ENCODE measurements at places on chromosomes 2 and 18.

DNA sequence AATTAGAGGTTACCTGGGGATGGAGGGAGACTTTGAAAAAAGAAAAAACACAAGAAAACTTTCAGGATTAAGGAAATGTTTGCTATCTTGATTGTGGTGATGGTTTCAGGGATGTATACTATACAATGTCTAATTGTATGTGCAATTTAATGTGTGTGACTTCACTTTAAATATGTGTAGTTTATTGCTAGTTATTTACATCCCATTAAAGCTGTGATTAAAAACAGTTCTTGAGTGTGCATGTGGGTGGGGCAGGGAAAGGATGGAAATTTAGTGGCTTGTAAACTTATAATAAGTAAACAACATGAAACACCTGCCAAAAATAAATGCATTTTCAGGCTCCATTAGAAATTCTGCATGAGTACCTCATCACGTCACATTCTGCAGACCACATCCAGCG, 167.0 kb downstream of the MYO5B start:
- DNase-seq = no peak

DNA sequence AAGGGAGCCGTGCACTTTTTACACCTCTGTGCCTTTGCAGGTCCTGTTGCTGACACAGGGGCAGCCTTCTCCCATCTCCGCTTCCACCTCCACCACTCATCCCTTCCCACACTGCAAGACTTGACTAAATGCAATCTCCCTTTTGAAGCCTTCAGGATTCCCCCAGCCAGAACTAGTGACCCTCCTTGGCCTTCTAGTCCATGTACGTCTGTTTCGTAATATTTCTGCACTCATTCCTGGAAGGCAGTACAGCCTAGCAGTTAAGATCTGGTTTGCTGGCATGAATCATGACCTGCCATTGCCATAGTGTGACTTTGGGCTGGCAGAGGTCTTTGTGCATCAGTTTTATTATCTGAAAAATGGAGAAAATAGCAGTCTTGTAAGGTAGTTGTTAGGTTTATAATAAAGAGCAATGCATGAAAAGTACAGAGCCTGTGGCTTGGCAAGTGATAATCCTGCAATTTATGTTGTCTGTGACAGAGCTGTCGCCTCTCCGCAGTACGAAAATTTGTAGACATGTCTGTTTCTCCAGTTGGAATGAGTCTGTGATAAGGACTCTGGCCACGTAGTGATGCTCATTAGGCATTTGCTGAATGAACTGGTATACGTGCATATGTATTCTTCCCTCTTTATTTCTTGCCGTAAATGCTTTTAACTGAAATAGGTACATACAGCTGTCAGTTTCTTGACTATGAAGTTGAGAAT, 36.7 kb downstream of the NCK2 start:
- no peak for DNase-seq

DNA sequence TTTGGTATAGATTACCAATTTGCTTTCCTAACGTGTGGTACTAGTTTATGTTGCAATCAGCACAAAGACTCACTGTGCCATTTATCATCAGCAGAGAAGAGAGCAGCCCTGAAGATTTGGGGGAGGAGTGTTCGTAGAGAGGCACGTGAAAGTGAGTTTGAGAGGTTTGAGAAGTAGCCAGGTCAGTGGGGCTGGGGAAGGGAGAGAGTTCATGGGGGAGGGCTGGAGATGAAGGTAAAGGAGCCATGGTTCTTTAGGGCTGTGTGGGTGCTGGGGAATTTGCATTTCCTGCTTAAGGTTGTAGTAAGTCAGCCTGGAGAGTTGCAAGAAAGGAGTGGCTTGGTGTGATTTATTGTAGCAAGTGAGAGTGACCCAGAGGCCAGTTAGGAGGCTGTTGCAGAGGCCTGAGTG, 172.1 kb downstream of the NEDD4L start:
- DNase-seq = peak; percentile 68

DNA sequence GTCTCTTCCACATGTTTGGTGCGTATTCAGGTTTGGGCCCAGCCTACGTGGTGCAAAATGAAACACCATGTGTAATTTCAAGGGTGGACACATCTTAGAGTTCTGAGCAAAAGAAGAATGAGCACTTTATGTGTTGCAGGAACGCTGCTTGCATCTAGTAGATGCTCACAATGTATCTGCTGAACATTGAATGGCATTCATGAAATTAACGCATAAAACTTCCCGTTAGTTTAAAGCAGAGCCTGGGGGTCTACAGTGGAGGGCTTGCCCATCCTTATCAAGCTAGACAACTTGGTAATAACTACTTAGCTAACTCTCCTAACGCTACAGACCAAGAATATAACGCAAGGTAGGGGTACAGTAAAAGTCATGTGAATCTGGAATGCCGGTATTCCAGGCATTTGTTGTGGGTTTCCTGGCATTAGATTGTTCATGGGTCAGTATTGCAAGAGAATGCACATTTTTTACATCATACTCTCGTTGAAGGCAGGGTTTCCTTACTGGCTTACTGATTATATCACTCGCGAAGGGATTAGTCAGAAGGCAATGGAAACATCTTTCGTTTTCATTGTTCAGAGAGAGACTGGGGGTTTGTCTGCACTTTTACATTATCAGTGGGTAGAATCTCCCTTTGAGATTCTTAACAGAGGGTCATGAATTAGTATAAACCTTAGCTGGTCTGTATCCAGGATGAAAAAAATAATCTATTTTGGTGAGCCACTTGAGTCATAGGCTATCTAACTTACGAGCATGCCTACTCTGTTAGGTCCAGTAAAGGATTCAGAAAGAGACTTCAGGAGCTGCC, 229.5 kb upstream of the EPAS1 start:
- DNase-seq = peak; percentile 8

- peak; percentile 94 for DNase-seq
Measured at GRCh38 chr2:218286570-218287459, 5.5 kb downstream of the TMBIM1 start.

GRCh38 chr18:361941-362310, 94.1 kb upstream of the THOC1 start:
- peak; percentile 79 for DNase-seq

DNA sequence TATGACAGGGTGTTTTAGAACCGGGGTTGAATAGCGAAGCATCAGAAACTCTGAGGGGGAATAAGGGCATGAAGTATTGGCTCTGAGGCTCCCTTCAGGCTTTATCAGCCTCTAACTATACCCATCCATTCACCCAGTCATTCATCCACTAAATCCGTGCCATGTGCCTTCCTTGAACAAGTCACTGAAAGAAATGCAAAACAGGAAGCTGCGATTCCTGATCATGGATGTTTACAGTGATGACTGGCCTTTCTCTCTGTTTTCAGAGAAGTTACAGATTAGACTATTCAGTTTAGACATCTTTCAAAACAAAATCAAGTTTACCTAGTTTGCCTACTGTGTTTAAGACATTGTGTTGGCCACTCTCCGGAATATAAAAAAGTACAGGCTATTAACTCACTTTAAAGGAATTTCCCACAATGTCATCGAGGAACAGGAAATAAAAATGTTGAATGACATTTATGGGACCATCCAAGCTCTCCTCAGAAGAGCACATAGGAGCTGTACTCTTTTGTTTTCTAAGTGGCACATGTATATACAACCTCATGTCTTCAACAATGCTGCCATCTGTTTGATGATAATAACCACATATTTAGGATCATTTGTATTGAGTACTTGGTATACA, 43.8 kb upstream of the SLC14A1 start:
- no peak for DNase-seq

- no peak for DNase-seq
Measured at GRCh38 chr18:45463451-45463850, 151.8 kb upstream of the SLC14A2 start.

DNA sequence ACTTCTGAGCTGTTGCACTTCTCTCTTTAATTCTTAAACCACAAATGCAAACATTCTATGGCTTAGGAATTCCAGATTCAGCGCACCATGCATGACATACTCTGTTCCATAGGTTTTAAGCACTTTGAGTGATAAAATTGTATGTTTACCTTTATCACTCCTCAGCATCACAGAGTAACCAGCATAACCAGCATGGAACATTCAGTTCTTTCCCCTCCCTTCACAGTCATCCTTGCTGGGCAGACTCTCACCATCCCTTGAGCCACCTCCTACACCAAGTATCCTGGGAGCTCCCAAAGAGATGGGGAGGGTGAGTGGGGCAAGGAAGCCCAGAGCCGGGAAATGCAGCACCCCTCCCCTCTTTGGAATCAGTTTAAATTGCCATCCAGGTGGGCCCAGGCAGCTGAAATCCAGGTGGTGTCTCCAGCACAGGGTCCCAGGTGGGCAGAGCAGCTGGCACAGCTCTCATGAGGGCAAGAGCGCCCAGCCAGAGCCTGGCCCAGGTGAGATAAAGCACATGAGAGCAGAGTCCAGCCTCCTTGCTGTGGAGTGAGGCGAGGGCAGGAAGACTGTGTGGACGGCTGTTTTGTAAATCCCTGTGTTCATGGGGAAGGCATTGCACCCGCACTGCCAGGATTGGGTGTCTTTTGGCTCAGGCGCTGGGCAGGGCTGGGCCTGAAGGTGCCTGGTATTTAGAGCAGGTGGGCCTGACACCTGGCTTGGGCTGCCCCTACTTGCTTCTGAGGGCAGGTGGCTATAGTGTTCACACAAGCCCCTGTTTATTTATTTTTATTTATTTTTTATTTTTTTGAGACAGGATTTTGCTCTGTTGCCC, 36.8 kb downstream of the LAMA3 start:
- DNase-seq = no peak

DNA sequence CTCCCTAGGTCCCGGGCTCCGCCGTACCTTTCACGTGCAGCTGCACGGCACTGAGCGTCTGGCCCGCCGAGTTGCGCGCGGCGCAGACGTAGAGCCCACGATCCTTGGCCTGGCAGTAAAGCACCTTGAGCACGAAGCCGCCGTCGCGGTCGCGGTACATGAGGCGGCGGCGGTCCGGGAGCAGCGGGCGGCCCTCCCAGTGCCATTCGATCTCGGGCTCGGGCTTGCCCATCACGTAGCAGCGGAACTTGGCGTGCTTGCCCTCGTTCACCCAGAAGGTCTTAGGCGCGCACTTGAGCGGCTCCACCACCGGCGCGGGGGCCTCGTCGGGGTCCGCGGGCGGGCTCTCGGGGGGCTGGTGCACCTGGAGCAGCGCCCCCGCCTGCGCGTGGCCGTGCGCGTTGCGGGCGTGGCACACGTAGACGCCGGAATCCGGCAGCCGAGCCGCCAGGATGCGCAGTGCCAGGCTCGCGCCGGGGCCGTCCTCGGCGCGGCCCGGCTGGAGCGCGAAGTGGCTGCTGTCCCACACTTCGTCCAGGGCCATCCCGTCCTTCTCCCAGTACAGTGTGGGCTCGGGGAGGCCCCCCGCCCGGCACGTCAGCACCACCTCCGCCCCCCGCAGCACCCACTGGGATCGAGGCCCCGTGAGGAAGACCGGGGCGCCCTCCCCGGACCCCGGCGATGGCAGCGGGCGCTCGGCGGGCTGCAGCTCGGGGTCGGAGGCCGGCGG, 980 bp downstream of the OBSL1 start:
- peak; percentile 48 for DNase-seq

GRCh38 chr18:5584746-5585417, 41.1 kb upstream of the EPB41L3 start:
- DNase-seq = no peak

- DNase-seq = no peak
Measured at GRCh38 chr2:225486236-225486635, 86.7 kb downstream of the NYAP2 start.

GRCh38 chr18:24089076-24089475, 49.8 kb upstream of the CABYR start:
- DNase-seq = no peak

GRCh38 chr2:238270606-238271005, 17.8 kb downstream of the PER2 start:
- no peak for DNase-seq

DNA sequence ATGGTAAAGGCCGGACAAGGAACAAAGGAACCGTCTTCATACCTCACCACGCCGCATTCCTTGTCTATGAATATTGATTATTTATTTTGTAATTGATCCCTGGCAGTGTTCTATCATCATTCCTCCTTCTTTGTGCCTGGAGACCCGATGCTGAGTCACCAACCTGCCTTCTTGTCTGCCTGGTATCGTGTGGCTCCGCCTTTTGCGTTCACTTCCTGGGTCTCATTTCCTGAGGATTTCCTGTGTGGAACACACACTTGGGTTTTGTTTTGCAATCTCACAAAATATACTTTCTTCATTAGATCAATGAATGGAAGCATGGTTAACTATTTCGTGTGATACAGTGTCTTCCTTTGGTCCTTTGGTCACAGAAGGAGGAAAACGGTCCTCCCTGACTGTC, 95.5 kb upstream of the SNTG2 start:
- DNase-seq = no peak

GRCh38 chr2:157874348-157874747, 1.8 kb downstream of the ACVR1 start:
- no peak for DNase-seq

DNA sequence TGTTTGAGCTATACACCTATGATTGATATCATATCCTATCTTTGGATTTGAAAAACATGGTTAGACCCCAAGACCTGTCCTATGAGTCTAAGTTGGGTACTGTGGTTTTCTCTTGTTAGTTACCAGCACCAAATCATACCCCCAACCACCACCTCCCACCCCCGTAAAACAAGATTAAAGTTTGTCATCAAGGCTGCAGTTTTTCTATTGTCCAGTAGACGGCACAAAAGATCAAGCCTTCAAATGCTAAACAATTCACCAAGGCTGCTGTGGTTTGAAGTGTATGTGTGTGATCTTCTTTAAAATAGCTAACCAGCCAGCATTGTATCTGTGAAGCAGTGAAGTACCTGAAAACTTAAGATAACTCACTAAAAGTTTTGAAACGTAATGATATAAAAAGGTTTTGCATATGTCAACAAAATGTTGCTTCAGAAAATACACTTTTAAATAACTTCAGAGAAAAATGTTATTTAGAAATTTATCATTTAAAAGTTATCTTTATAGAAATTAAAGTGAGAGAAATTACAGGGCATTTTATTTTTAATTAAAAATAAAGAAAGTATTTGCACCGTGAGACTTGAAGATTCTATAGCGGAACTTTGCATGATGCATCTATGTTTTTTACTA, 5.8 kb upstream of the MEIS1 start:
- DNase-seq = peak; percentile 55

DNA sequence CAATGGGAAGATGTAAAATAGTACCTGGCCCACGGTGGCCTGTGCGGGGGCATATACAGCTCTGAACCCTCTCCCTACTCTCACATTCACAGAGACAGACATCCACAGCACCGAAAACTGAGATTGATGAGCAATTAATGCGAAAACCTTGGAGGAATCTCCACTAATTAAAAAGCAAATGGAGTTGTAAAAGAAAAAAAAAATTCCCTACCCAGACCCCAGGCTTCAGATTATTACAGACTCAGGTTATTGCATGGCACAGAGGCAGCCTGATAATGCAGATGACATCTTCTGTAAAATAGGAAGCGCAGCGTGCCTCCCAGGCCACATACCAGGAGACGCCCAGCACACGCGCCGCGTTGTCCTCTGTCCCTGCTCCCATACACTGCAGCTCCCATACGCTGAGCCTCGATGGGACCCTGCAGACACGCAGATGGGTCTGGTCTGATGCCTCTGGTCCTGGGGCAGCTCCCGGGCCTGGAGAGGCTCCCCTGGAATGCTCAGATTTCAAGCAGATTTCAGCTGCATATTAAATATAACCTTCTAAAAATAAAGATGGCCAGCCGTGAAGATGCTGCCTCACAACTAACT, 496.1 kb upstream of the MYT1L start:
- DNase-seq = no peak
